H54 (cell line): ENCODE measurements at places on chromosomes 4 and X.
A peak's percentile ranks its signal among the peaks of the same experiment; 100 is the strongest.

DNA sequence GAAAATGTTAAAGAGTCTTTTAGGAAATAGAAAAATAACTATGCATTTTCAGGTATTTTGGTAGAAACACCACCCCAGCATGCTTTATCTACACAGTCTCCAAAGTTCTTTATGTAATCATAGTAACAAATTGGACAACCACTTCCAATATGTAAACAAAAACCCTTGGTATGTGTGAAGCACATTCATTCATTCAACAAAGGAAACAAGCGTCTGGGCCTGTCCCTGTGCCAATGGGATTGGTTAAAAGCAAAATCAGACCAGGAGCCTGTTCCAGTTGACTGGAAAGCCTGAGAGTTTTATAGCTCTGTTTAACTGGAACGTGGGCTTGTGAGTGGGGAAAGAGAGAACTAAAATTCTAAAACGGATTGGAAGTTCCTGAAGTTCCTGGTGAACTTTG is 41.3 kb upstream of the TENM3 start:
- DNase-seq, result no peak

DNA sequence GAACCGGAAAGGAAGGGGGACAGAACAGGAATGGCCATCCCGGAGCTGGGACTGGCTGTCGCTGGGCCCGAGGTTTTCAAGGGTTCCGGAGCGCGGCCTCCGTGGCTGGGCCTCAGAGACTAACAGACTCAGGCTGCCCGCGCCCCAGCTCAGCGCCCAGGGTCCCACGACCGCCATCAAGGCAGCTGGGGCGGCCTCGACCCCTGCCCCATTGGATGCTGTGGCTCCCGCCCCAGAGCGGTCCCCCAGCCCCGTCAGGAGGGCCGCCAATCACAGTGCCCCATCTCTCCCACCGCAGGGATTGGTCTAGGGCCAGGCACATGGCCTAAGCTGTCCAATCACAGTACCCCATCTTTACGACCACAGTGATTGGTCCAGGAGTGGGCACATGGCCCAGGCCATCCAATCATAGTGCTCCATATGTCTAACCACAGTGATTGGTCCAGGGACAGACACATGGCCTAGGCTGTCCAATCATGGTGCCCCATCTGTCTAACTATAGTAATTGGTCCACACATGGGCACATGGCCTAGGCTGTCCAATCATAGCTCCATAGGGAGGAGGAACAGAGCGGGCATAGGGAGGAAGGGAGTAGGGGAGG is 105.3 kb upstream of the NKX1-1 start:
- no peak for DNase-seq

GRCh38 chr4:78644744-78645330 is 93.3 kb downstream of the ANXA3 start:
- no peak for DNase-seq

GRCh38 chrX:108199691-108200090 is 108.1 kb downstream of the ATG4A start:
- DNase-seq, result peak; percentile 12

DNA sequence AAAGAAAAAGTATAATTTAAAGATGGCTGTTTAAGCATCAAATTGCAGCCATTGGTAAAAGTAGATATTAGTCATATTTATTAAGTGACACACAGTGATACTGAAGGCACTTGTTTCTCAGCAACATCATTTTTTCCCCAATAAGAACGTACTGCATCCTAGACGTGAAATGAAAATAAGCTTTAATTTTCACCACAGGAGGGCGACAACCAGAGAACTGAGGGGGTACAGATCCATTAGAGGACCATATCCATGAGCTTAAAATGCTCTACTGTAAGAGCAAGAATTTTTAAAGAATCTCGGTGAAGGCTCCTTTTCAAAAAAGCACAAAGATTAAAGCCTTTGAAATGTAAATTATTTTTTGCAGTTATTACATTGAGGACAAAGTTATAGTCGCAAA is 33.4 kb downstream of the FRG1 start:
- no peak for DNase-seq

DNA sequence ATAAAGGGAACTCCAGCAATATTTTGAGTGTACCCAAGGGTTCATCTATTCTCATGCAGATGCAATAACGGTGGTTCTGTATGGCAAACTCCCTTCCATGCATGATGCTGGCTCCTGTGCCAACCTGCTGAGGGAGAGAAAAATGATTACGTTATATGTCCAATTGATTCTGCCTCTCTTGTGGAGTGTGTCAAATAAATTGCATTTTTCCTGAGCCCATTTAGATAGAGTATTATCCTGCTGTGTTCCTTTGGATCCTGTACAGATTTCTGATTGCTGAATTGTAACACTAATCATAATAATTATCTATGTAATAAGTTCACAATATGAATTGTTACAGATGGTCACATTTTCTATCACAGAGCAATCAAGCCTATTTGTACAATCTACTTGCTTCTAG is 821.7 kb downstream of the C4orf33 start:
- DNase-seq, result no peak

DNA sequence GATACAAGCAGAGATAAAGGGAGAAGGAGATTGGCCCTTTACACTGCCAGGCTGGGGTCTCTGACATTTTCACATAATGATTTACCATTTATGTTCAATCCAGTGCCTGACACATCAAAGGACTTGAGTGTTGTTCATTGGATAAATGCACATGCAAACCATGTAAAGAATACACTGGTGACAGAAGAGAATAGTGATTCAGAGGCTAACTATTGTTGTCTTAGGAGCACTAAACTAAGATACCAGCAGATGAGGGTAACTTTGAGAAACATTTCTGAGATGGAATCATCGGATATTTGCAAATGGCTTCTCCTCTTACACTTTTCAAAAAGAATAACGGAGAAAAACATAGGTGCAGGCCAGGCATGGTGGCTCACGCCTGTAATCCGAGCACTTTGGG is 67.3 kb upstream of the HHIP start:
- no peak for DNase-seq

GRCh38 chr4:22339491-22339890 is 176.4 kb downstream of the ADGRA3 start:
- DNase-seq, result no peak

- DNase-seq, result no peak
Measured at GRCh38 chr4:83870328-83870950, 334.5 kb downstream of the GPAT3 start.

- no peak for DNase-seq
Measured at GRCh38 chr4:152610131-152610530, 69.7 kb downstream of the TMEM154 start.

DNA sequence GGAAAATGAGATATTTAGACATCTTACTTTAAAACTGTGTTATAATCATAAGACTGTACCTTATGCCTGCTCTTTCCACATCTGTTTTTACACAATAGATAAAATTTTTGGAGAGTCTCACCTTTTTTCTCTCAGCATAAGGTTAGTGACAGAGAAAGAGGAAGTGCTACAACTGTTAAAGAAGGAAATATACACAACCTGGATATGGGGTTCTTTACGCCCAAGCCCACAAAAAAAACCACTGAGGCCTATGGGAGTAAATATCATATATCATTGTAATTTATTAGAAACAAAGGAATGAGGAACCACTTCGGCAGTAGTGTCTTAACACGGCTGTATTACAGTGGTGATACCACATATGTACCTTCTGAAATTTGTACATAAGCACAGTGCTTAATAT is 265.9 kb upstream of the GK2 start:
- no peak for DNase-seq

GRCh38 chrX:129637217-129638109 is 17.3 kb downstream of the APLN start:
- no peak for DNase-seq

DNA sequence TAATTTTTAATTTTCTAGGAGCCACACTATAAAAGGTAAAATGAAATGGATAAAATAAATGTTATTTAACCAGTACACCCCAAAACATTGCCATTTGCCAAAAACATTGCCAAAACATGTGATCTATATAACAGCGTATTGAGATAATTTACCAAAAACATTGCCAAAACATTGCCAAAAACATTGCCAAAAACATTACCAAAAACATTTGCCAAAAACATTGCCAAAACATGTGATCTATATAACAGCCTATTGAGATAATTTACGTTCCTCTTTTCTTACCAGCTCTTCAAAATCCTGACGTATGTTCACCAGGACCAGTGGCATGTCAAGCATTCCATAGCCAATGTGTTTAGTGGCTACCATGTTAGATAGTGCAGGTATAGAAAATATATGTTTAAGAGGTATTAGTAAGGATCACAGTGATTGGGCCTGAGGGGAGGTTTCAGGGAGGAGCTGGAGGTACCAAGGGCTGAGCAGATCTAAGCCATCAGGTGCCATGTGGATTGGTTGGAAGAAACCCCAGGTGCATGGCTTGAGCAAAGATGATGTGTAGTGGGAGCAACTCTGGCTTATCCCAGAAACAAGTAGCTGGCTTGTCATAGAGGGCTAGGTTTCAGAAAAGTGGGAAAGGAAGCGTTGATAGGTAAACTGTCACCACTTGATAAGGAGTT is 42.6 kb downstream of the RAPGEF2 start:
- no peak for DNase-seq

DNA sequence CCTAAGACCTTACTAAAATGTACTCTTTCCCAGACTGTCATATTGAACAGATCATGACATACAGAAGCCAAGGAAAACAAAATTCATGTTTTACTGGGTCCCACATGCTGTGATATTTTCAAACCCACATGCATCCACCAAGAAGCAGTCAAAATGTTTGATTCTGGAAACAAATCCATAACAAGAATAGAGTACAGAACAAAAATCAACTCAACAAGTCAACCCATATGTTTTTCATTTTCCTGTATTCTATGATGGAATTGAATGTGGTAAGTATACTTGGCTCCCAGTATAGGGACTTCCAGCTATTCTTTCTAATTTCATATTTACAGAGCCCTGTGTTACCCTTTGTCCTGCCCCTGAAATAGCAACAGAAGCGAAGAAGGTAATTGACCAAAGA is 106.8 kb downstream of the COL25A1 start:
- no peak for DNase-seq

GRCh38 chr4:152634110-152634760 is 45.6 kb downstream of the TMEM154 start:
- no peak for DNase-seq

DNA sequence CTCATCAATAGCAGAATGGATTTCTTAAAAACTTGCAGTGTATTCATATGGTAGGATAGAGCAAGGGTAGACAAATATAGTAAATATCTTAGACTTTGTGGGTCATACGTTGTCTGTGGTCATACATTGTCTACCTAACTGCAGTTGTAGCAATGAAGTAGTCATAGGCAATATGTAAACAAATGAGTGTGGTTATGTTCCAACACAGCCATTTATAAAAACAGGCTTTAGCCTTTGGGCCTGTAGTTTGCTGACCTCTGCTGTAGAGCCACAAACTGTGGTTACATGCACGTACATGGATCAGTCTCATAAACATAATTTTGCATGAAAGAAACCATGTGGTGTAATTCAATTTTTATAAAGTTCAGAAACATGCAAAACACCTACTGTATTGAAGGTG is 98.9 kb downstream of the LARP1B start:
- DNase-seq, result peak; percentile 4

DNA sequence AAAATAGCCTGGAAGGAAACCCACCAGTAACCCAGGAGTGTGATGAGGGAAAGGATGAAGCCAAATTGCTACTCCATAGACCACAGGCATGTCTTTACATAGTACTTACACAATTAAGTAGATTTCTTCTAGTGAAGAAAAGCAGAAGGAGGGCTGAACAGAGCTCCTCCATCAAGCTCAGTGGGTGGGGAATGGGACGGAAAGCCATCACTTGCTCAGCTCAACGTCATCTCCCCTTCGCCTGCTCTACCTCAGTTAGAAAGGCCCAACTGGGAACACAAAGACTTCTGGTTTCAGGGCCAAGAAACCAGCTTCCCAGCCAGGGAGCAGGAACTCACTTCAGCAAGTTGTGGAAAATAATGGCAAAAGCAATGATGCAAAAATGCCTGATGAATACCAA is 36.6 kb downstream of the ADGRG2 start:
- DNase-seq, result no peak

- no peak for DNase-seq
Measured at GRCh38 chr4:71537551-71538065, 198.8 kb downstream of the SLC4A4 start.

- DNase-seq, result no peak
Measured at GRCh38 chr4:108834835-108835384, 72.1 kb upstream of the ETNPPL start.
